ENCODE measurements at places on chromosomes 1 and 21.

DNA sequence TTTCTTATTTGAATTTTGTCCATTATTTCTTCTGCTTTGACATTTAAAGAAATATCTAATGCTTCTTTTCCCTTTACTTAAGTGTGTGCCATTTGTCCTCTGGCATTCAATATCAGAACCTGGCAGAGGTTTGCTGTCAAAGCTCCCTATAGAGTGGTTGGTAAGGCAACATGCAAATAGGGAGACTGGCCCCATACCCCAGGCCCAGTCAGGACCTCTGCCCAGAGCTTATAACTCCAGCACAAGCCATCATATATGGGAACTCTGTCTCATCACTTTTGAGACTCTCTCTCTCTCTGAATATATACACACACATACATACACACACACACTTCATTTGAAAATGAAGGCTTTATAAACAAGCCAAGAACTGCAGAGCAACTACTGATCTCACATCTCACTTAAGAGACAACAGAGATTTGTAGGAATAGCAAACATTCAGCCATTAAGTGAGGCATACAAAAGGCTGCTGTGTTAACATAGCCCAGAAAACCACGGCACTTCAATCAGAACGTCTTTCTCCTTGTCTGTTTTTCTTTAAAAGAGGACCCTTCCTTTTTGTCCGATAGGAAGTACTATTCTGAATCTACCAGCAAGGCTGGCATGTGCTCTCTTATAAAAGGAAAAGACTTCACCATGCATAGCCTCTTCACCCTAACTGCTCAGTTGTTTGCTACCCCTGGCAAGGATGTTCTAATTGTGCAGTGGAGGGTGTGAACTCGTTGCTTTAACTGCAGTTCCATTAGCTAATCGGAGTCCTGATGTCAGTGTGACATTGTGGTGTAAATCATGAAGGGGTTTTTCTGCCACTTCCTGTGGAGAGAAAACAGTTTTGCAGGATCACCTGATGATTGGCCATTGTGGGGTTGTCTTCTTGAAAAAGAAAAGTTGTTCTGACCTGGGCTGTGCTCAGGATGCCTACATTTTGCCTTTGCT is 101.7 kb downstream of the NR5A2 start:
- DNase-seq: no peak

DNA sequence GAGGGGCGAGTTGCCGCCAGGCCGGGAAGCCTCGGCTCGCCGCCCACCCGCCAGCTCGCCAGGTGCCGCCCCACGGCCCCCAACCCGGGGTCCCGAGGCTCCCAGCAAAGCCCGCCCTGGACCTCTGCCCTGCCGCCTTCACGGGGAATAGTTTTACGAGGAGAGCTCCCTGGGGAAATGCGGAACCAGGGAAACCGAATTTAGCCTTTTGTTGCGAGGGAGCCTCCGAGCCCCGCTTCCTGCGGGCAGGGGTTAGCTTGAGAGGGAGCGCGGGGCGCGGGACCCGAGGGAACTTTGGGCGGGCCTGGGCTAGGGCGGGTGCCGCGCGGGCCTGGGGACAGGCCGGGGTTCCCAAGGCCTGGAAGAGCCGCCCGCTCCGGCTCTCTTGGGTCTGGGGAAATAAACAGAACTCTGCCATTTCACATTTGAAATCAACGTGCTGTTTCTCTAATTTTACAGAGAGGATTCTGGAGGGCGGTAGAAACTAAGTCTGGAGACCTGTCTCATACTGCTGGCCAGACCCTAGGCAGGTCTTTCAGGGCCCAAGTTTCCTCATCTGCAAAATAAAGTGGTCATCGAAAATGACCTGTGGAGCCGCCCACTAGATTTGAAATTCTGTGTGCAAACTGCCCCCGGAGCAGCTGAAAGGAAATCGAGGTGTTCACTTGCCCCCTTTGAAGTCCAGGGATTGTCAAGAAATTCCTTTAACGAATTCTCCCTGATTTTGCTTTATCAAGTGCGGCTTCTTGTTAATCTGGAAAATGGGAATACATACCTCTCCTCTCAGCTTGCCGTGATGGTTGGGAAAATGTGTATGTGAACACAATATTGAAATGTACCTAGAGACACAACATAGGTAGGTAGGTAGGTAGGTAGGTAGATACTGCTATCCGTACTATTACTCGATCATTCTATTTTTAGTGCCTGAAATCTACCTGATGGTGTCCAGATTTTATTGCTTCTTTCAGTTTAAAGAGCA is 749 bp upstream of the GLUL start:
- no peak for DNase-seq

- no peak for DNase-seq
Measured at GRCh38 chr1:164780111-164780812, 221.3 kb downstream of the PBX1 start.

- DNase-seq: no peak
Measured at GRCh38 chr1:89363196-89363595, 663 bp upstream of the GBP6 start.

- no peak for DNase-seq
Measured at GRCh38 chr1:150408800-150409199, 44.9 kb downstream of the RPRD2 start.

- DNase-seq: no peak
Measured at GRCh38 chr1:94803517-94804441, 16.4 kb upstream of the SLC44A3 start.

DNA sequence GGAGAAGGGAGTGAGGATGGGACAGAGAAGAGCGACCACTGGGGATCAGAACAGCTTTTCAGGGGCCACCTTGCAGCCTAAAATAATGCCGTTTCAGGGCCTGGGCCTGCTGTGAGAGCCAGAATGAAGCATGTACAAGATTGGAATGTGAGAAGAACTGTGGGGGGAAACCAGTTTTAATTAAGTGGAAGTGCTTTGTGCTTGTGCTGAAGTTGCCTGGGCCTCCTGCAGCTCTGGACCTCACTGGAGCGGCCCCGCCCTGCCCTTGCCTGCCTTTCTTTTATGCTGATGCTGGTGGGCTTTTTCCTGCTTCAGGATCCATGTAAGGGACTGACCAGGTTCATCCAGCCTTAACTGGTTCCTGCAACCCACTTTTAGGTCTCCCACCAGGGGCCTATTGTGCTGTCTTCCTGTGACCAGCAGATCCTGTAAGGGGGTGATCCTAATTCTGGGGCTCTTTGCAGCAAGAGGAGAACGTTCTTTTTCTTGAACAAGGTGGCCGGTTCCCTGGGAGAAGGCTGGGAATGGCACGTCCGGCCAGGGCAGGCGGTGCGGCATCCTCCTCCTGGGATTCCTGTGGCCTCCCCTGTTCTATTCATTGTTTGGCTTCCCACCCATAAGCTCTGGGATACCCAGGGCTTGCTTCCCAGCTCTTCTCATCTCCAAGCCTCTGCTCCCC is 3.2 kb downstream of the C1orf226 start:
- no peak for DNase-seq

GRCh38 chr1:65434760-65435159 is 14.3 kb downstream of the LEPR start:
- DNase-seq: no peak

- DNase-seq: no peak
Measured at GRCh38 chr1:98045211-98045766, 124.5 kb upstream of the DPYD start.

- DNase-seq: no peak
Measured at GRCh38 chr1:180542113-180542837, 16.5 kb upstream of the OVAAL start.

GRCh38 chr1:174189428-174190062 is 30.2 kb downstream of the RABGAP1L start:
- no peak for DNase-seq

DNA sequence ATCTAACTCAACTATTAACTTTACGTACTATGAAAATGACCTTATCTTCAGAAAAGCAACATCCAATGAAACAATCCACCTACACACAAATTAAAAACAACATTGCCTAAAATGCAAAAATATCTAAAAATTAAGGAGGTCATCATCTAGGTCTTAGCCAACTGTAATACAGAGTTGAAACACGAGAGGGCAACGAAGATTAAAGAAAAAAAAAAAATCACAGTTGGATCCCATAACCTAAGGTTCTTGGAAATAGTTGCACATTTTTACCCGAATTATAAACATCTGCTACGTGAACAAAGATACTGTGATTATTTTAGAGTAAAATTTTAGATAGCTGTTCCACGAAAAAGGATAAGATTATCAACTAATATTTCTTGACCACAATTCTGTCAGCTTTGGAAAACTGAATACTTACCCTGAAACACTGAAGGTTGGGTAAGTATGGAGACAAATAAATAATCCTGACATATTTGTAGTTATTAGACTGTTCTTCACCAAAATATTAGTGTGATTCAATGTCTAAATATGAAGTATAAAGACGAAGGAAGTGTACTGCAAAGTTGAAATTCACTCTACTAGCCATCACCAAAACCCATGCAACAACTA is 88.0 kb upstream of the AK4 start:
- no peak for DNase-seq

DNA sequence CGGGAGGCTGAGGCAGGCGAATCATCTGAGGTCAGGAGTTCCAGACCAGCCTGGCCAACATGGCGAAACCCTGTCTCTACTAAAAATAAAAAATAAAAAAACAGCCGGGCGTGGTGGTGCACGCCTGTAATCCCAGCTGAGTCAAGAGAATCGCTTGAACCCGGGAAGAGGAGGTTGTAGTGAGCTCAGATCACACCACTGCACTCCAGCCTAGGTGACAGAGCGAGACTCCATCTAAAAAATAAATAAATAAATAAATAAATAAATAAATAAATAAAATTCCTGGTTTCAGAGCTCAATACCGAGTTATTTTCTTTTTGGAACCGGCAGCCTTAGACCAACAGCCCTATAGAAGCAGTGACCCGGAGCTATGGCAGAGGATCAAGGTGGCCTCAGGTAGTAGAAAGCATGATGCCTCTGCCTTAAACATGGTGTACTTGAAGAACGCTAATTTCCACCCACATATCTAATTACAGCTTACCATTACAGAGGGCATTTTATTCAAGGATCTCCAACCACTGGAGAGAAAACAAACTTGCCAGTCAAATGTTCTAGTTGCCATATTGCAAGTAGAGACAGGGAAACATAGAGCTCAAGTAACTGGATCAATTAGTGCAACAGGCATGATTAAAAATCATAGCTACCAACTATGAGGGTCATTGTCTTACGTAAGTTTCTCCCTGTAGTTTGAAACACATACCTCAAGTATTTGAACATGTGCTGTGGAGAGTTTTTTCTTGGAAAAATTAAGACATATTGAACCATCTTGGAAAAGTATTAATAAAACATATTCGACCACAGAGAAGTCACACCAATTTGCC is 2.0 kb upstream of the ENAH start:
- DNase-seq: no peak

DNA sequence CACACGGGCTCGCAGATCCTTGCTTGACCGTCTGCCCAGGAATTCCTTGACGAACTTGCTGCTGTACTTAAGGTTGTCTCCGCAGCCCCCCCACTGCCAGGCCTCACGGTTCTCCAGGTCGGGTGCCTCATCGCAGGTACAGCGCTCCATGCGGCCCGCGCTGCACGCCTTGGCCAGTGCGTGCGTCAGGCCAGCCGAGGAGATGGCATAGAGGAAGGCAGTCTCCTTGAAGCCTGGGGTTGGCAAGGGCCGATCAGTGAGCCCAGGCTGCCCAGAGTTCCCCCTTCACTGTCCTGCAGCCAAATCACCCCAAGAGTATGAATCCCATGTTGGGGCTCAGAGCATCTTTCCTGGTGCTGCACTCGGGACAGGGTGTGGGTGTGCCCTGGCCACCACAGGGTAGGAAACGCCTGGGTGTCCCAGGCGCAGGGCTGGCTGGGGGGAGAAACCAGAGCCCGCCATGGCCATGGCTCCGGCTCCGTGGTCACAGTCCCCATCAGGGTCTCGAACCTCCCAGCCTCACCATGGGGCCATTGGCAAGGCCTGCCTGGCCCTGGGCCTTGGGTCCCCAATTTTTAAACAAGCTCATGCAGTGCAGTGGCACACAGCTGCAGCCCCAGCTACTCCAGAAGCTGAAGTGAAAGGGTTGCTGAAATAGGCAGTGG is 23.4 kb downstream of the WNT9A start:
- no peak for DNase-seq

DNA sequence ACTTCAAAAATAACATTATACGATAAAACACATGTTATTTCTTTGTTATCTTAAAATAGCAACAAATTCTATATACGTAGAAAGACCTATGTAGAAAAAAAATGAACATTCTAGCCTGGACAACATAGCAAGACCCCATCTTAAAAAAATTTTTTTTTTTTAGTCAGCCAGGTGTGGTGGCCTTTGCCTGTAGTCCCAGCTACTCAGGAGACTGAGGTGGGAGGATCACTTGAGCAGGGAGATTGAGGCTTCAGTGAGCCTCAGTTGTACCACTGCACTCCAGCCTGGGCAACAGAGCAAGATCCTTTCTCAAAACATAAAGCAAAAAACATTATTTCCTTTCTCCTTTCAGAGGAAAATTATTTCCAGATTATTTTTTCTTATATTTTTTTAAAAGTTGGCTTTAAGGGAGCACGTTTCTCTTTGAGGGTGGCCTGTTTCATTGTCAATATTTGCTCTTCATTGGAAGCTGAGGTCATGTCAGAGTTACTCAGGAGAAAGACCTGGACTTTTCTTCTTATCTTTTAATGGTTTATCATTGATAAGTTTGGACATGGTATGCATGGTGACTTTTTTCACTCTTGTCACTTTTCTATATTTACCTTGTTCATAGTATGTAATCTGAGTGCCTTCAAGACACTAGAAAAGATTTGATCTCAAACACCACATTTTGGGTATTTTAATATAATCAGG is 32.0 kb downstream of the NFIA start:
- no peak for DNase-seq

- DNase-seq: no peak
Measured at GRCh38 chr1:68745011-68745410, 248.1 kb upstream of the DEPDC1 start.

- DNase-seq: no peak
Measured at GRCh38 chr1:115077286-115077983, 11.9 kb downstream of the TSPAN2 start.

- DNase-seq: no peak
Measured at GRCh38 chr21:34737115-34737514, 68.3 kb downstream of the CLIC6 start.

DNA sequence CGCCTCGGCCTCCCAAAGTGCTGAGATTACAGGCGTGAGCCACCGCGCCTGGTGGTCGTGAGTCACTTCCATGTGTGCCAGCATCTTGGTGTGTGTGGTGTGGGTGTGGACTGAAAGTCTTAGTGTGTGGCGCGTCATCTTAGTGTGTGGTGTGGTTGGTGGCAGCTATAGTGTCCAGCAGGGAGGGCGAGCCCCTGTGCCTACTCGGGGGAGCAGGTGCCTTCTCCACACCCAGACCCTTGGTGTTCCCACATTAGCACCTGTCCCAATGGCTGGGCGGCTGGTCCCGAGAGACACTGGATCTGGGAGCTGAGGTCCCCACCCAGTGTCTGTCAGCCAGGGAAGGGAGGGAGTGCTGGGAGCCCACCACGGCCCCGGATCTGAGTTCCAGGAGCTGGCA is 2.8 kb downstream of the SCNN1D start:
- no peak for DNase-seq

GRCh38 chr1:36076979-36077573 is 6.8 kb upstream of the TEKT2 start:
- no peak for DNase-seq

GRCh38 chr1:10304295-10304694 is 93.9 kb downstream of the KIF1B start:
- DNase-seq: peak; percentile 11

All from astrocyte of the cerebellum (primary cell).